GM10248 (cell line): ENCODE measurements at places on chromosomes 2 and 18.

GRCh38 chr18:63981719-63982118 is 11.8 kb downstream of the SERPINB8 start:
- DNase-seq, result no peak

GRCh38 chr2:64678771-64679590 is 25.3 kb upstream of the SERTAD2 start:
- DNase-seq, result no peak

DNA sequence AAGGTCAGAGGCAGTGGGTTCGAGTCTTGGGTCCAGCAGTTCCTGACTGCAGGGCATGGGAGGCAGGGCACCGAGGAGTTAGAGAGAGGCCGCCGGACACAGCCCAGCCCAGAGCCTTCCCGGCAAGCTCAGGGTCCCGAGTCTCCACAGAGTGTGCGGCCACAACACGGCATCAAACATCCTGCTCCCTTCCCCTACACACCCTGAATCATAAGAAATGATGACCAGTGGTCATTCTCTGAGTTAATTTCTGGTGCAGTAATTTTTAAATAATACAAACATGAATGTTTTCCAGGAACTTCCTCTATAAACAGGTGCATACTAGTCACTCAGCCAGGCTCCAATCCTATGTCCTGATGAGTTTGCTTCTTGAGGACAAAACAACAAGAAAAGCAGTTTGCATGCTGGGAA is 118.0 kb downstream of the PXDN start:
- DNase-seq, result no peak

GRCh38 chr2:121955426-121955825 is 200.0 kb downstream of the TSN start:
- no peak for DNase-seq

DNA sequence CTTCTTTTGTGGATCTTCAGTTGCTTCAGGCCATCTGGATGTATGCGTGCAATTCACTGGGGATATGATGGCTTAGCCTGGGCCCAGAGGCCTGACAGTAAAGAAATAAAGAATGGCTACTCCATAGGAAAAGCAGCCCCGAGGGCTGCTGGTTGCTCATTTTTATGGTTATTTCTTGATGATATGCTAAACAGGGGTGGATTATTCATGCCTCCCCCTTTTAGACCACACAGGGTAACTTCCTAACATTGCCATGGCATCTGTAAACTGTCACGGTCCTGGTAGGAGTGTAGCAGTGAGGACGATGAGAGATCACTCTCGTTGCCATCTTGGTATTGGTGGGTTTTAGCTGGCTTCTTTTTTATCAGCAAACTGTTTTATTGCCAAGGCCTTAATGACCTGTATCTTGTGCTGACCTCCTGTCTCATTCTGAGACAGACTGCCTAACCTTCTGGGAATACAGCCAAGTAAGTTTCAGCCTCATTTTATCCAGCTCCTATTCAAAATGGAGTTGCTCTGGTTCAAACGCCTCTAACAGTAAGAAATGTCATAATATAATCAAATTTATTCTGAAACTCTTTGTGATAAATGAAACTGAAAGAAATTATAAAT is 60.5 kb downstream of the DSEL start:
- no peak for DNase-seq

DNA sequence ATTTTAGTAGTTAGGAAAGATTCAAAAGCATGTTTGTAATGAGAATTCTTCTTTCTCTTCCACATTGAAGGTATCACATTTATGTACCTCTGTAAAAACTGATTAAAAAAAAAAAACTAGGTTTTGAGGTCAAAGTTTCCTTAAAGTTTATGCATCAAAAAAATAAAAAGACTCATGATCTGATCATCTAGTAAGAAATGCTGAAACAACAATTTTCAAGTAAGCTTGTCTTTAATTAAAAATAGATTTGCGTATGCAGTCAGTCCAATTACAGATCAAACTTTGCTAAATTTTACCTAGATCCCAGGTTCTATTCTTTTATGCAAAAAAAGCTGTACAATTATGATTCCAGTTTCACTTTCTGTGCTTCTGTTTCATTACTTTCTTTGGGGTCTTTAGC is 409.0 kb downstream of the XIRP2 start:
- DNase-seq, result no peak

GRCh38 chr2:134052173-134052572 is 201.7 kb upstream of the MGAT5 start:
- no peak for DNase-seq

DNA sequence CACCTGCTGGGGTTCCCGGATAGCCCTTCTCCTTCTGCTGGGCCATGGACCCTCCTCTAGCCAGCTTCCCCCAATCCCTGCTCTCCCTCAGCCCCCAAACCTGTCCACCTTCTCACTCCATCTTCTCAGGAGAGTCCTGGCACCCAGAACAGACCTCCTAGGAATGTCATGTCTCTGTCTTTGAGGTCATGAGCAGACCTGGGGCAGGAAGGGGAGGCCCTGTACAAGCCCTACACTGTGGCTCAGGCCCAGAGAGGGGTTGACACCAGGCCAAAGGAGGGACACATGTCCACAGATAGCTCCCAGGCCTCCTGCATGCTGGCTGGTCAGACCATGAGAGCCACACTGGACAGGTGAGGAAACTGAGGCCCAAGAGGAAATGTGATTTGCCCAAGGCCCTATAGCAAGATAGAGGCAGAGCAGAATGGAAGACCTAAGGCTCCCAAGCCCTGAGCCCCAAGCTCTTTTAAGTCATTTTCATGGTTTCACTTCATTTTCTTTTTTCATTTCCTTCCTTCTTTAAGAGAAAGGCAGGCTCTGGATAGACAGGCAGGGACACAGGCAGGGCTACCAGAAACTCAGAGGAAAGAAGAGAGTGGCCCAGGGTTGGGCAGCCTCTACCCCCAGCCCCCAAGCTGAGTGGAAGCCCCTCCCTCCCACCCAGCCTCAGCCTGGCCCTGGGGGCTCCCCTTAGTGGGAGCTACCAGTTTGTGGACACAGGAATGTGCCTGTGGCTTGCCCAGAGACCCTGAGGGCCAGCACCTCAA is 159.7 kb downstream of the SMAD7 start:
- DNase-seq, result no peak

DNA sequence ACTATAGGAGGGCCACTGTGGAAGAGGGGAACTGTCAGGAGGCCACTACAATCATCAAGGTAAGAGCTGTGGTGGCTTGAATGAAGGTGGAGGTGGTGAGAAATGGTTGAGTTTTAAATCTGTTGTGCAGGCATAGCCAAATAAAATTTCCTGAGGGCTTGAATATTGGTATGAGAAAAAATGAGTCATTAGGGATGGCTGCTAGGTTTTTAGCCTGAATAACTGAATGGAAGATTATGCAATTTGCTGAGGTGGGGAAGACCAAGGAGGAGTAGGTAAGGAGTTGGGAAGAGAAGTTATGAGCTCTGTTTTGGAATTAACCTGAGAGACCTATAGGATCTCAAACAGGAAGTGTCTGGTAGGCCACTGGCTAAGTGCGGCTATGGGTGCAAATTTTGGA is 84.0 kb downstream of the KLHL14 start:
- no peak for DNase-seq
